ENCODE measurements at places on chromosomes 11 and 22.
A peak's percentile ranks its signal among the peaks of the same experiment; 100 is the strongest.

- no peak for DNase-seq
Measured at GRCh38 chr11:35150454-35150853, 11.5 kb downstream of the CD44 start.

GRCh38 chr11:91795139-91795887, 429.3 kb upstream of the FAT3 start:
- DNase-seq, result no peak

- DNase-seq, result no peak
Measured at GRCh38 chr11:83736684-83737083, 450.5 kb upstream of the CCDC90B start.

GRCh38 chr22:23389271-23390071, 190.6 kb downstream of the IGLL1 start:
- DNase-seq, result peak; percentile 25

- no peak for DNase-seq
Measured at GRCh38 chr11:14065681-14066080, 103.2 kb downstream of the SPON1 start.

DNA sequence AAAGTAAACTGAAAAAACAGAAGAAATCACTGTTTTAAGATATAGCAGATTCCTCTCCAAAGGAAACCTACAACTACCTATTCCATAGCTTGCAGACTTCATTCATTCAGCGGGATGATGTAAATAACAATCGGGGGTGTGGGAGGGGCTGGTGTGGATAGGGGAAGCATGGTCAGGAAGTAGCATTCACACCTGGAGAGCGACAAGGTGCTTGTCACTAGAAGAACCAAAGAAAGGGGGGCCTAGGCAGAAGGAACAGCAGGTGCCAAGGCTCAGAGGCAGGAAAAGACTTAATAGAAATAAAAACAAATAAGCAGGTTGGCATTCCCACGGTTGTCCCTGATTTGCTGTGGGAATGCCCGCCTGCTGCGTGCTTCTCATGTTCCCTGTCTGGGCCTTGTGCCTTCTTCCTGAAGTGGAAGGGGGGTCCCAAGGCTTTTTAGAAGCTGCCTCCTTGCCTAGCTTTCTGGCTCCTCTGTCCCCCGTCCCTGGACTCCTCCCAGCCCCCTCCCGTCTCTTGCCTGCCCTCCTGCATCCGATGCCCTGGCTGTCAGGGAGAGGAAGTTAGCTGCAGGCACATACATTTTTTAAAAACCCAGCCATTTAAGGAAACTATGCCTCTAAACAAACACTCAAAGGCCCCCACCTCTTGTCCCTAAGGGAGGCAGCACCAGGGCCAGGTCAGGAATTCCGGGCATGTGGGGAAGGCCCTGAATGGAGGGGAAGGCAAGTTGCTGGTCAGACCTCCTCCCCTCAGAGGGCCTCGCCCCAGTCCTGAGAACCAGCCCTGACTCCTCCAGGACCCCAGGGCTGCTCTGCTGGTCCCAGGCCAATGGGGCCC, 54.7 kb upstream of the PRDM11 start:
- peak; percentile 93 for DNase-seq

DNA sequence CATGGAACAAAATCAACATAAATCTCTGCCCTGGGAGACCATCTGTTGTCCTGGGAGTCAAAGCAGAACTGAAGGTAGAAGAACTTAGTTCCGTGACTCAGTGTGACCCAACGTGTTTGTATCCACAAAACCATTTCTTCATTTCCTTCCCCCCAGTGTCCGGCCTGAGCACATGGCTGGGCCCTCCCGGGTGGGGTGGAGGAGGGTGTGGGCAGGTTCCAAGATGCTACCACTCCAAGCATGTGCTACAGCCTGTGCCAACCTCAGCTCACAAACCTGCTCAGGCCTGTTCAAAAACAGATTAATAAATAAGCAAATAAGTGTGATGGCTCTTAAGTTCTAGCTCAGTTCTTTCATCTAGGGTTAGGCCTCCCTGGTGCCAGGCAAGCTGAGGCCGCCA, 55.3 kb downstream of the SHANK2 start:
- DNase-seq, result no peak

DNA sequence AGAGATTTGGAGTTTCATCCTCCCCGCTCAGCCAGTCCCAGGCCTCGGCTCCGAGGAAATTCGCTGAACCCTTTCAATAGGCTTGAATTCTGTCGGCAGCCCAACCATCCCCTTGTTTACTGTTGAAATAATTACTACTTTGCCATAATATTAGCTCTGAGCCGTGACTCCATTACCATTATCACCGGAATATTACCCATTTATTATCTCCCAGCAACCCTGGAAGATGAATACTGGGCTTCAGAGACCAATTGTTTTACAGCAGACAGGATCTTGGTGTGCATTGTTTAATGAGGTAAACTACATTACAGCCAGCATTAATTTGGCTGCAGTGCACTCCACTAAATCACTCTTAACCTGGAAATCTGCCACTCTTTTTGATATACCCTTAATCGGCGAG, 867.4 kb downstream of the NTM start:
- no peak for DNase-seq

DNA sequence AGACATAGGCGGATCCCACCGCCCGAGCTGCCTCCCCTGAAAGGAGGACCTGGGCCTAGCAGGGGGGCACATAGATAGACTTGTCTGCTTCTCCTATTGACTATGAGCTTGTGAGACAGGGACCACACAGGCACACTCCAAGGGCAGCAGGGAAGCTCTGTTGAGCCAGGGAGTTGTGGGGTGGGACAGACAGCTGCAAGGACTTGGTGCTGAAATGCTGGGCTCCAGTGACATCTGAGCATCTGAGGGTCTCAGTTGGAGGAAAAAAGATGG, 53.4 kb upstream of the ANO1 start:
- DNase-seq, result no peak

Data from GM23338 (cell line).